ENCODE measurements at places on chromosomes 4 and X.

DNA sequence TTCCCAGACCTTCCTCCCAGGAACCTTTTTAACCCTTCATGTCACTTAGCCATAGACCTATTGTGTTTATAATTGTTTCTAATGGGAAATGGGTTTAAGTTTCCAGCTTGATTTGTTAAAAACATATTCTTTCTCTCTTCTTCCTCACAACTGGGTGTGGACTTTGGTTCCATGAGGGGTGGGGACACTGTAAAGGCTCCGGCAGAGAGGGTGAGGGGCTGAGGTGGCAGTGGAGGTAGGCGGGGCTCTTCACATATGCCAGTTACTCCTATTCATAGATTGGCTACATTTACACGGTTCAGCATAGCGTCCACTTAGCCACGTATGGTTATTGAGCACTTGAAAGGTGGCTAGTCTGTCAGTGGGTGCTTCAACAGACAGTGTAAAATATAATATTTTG lies 7.8 kb downstream of the INTS6L start:
- no peak for DNase-seq

DNA sequence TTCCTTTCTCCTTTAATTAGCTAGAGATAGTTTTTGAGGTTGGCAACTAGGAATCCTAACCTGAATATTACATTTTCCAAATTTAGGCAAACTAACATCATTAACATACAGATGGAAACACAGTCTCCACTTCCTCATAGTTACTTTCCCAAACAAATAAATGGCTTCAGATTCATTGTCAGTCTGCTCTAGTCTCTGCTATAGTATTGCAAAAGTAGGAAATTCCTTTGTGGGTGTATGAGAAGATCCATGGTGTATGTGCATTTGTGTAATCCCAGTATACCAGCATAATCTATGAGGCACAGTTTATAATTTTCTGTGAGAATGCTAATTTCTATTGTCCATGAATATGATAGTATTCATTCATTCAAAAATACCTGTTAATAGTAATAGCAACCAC lies 3.0 kb upstream of the NDP start:
- DNase-seq: no peak

DNA sequence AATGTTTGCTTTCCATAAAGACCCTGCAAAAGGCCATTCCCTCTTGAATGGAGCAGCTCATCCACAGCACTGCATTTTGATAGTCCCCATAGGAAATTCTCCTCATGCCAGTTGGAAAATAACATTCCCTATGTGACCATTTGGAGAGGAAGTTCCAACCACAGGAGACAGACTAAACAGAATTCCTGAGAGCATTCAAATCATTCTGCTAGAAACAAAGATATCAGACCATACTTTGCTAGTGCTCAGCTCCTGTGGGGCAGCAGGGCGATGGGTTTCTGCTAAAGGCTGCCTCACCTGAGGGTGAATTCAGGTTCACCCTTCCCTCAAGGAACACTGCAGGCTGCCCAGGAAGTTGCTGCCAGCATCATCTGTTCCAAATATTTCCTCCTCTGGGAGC lies 58.8 kb downstream of the LNX1 start:
- no peak for DNase-seq

DNA sequence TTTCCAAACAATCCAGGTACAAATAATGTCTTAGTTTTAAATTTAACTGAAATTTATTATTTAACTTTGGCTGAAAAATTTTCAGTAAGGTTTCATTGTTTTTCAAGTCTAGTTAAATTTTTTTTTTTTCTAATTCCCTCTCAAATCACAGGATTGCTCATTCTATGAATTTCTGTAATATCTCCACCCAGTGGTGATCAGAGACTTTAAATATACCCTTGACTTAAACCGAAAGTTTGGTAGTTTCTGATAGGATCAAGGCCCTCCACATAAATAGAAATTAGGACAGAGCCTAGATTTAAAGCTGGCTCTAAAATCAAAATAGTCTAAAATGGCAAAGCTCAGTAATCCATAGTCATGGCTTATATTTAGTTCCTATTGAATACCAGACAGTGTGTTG lies 175.4 kb downstream of the TBCK start:
- DNase-seq: no peak

- no peak for DNase-seq
Measured at GRCh38 chrX:109390556-109390955, 91.3 kb downstream of the GUCY2F start.

DNA sequence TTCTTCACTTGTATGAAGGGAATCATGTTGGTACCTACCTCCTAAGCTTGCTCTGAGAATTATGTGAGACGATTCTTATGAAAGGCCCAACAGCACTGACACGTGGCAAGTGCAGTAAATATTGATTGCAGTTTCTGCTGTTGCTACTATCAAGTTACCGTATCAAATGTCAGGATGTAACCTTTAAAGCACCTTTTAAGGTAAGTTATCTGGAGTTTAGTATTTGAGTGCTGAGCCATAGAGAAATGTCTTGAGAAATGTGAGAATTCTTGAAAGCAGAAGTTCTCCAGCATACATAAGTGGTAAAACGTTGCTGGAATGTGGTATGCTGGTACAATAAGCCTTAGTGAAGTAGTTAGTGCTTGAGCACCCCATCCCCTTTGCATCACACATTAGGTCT lies 90.4 kb downstream of the PHOX2B start:
- no peak for DNase-seq

DNA sequence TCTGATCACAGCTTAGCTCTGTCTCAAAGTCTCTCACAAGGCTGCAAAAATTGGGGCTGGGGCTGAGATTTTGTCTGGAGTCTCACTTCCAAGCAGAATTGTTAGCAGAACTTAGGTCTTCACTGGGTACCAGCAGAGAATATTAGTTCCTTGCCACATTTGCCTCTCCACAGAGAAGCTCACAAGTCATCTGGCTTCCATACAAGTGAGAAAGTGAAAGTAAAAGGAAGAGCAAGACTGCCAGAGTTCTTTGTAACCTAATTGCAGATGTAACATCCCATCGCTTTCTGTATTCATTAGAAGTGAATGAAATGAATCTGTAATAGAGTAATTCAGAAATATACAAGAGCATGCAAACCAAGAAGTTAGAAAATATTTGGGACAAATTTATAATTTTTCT lies 624.1 kb upstream of the GNPDA2 start:
- no peak for DNase-seq

GRCh38 chr4:142701017-142701416 lies 145.1 kb downstream of the INPP4B start:
- no peak for DNase-seq

GRCh38 chr4:122855353-122855890 lies 28.8 kb downstream of the FGF2 start:
- no peak for DNase-seq

- DNase-seq: no peak
Measured at GRCh38 chrX:148928811-148929210, 428.4 kb downstream of the AFF2 start.

GRCh38 chr4:146490106-146490505 lies 31.6 kb downstream of the SLC10A7 start:
- no peak for DNase-seq

DNA sequence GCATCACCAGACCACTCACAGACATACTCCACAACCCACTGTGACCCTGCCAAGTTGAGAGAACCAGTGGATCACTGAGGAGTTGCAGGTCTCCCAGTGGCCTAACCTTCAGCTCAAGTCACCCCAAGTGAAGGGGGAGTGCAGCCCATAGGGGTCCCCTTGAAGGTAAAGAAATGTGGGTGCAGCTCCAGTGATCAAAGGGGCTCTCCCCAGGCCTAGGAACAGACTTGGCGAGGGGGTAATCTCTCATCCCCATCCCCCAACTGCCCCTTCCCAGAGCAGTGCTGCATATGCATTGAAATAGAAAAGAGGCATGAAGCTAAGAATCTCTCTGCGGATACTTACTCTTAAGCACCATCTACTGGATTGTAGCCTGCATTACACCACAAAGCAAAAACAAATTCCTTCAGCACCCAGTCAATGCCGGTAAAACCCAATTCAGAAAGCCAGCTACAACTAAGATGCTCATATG lies 27.0 kb downstream of the MAGEE1 start:
- no peak for DNase-seq

- DNase-seq: no peak
Measured at GRCh38 chr4:171186700-171187099, 626.5 kb upstream of the GALNTL6 start.

DNA sequence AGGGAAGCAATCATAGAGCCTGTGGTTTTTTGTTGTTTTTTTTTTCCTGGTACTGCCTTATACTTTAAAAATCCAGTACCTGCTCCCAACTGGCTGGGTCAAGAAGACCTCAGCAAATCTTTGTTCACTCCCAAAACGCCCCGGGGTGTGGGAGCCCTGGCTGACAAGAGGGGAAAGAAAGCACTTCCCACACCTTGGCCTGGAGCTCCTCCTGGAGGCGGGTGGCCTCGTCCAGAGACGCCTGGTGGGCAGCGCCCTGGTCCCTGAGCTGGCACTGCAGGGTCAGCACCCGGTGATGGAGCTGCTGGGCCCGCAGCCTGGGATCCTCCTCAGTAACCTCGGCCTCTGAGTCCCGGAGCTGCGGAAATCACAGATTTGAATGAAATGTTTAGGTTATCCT lies 38.2 kb downstream of the C4orf50 start:
- DNase-seq: no peak

DNA sequence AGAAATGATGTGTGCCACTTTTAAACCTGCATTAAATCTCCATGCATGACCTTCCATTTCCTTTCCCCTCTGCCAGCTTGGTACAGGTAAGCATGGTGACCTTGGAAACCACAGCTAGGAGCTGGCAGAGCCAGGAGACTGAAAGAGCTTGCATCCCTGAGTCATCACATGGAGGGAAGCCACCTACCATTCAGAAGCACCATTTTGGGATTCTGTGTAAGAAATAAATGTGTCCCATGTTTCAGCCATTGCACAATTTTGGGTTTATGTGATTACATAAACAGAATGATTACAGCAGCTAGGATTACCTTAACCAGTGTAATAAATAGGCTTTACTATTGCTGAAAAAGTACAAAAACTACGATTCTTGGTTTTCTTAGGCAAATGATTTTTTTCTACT lies 17.3 kb upstream of the CCDC149 start:
- no peak for DNase-seq

DNA sequence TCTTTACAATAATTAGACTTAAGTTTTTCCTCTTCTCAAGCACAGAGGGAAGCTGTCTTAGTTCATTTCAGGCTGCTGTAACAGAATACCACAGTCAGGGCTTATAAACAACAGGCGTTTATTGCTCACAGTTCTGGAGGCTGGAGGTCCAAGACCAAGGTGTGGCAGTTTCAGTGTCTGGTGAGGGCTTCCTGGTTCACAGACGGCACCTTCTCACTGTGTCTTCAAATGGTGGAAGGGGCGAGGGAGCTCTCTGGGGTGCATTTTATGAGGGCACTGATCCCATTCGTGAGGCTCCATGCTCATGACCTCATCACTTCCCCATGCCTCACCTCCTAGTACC lies 115.7 kb upstream of the MXRA5 start:
- no peak for DNase-seq

- DNase-seq: no peak
Measured at GRCh38 chr4:166198041-166198440, 325.0 kb downstream of the TLL1 start.

DNA sequence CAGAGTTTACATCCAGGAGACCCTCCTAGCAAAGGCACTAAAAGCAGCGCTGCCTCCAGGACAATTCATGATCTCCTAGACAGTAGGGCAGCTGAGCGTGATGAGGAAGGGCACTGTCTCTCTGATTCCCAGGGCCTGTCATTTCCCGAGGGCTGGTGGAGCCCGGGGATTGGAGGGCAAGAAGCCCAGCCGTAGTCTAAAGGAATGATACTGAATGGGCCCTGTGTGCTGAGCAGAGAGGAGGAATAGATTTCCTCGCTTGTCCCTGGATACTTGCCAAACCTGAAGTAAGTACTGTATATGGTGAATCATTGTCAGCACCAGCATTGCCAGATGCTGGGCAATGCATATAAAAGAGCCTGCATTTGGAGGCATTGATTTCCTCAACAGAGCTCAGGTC lies 88.0 kb upstream of the SLITRK2 start:
- no peak for DNase-seq

- no peak for DNase-seq
Measured at GRCh38 chrX:103376979-103377324, 614 bp downstream of the BEX3 start.

DNA sequence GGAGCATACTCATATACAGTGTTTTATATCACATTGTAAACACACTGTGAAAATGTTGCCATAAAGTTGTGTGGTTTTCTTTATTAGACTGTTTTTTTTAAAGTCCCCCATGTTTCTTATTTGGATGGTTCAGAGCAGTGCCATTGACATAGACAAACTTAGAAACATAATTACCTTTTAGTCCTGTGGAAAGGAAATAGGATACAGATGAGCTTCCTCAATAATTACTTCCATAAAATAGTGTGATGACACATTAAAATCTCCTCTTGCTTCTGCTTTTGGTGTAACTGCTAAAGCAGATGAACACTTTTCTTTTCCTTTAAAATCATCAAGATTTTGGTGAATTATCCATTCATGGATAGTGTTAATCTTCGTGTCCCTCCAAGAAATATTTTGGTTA lies 52.9 kb upstream of the LIMCH1 start:
- no peak for DNase-seq

- no peak for DNase-seq
Measured at GRCh38 chr4:155688211-155688610, 21.6 kb downstream of the GUCY1A1 start.

GRCh38 chrX:57964975-57965374 lies 54.7 kb upstream of the ZXDA start:
- DNase-seq: no peak

DNA sequence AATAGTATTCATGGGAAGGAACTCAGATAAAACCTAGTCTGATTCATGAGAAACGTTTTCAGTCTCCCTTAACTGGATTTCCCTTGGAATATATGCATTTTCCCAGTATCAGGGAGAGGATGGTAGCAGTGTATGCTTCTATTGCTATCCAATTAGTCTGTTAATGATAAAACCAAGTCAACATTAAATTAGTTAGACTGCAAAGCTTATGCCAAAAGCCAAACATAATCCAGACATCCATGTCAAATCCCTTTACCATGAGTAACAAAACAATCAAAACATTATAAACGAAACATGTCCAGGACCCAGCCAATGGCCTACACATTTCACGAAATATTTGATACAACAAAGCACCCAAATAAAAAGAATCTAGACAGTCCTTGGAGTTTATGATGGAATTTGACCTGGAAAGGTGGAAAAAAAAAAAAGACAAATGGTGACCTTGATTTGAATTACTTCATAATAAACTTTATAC lies 34.5 kb upstream of the VEGFD start:
- DNase-seq: no peak

DNA sequence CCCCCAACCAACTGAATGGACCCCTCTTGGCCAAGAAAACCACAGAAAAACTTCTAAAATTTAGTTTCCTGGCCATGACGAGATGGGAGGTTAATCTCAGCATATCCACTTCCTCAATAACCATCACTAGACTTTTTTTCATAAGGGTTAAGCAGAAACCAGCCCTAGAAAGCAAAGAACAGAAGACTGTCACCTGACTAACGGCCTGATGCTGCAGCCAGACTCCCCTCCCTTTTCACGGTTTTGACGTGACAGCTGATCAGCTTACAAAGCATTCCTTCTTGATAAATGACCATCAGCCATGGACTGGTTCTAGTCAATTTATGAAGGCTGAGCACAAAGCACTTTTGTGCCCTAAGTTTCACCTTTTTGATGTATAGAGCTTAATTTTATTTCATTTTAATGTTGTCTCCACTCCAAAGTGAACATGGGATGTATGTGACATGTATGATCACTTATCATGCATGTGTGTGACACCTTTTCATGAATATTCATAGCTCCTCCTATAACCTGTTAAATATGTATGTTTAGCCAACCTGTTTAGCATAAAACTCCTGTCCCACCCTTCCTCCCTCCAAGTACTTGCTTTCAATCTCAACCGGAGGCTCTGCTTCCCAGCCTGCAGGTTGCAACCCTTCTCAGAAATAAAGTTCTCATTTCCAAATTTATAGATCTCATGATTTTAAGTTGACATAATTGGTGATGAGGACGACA lies 56.3 kb downstream of the SERTM2 start:
- DNase-seq: no peak

Measured in NCI-H2081 treated with DMSO at 0.1 percent for 48 hours (cell line).